Fibroblast of lung (primary cell): ENCODE measurements at places on chromosomes 13 and 19. TPM values are rescaled to one million over a fixed set of nuclear protein-coding genes. Genes with fewer than 3 reads are reported as not detected.
A peak's percentile ranks its signal among the peaks of the same experiment; 100 is the strongest.

Gene ZNF567
- polyA plus RNA-seq, result 4.3 and 5.6 TPM in 2 replicates

Gene ZNF98
- 0.18 TPM in 1 of 2 replicates, not detected in the other for polyA plus RNA-seq

Gene LYPD3
- 0.35 and 1.4 TPM in 2 replicates for polyA plus RNA-seq

Gene SIGLEC5
- not detected in 2 replicates for polyA plus RNA-seq

Gene OR10H1
- polyA plus RNA-seq, result not detected in 2 replicates

Gene ITGBL1
- polyA plus RNA-seq, result 87.4 and 137 TPM in 2 replicates

DNA sequence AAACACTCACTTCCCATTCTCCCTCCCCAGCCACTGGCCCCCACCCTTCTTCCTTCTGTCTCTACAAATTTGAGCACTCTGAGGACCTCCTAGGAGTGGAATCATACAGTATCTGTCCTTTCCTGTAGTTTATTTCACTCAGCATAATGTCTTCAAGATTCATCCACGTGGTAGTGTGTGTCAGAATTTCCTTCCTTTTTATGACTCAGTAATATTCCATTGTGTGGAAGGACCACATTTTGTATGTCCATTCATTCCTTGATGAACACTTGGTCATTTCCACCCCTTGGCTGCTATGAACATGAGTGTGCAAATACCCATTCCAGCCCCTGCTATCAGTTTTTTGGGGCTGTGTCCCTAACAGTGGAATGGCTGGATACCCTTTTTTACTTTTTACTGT lies 9.8 kb downstream of the KLF2 start:
- no peak for DNase-seq

GRCh38 chr13:26680572-26680971 lies 80.0 kb downstream of the GPR12 start:
- no peak for DNase-seq

GRCh38 chr13:107743526-107743925 lies 471.8 kb downstream of the LIG4 start:
- no peak for DNase-seq

DNA sequence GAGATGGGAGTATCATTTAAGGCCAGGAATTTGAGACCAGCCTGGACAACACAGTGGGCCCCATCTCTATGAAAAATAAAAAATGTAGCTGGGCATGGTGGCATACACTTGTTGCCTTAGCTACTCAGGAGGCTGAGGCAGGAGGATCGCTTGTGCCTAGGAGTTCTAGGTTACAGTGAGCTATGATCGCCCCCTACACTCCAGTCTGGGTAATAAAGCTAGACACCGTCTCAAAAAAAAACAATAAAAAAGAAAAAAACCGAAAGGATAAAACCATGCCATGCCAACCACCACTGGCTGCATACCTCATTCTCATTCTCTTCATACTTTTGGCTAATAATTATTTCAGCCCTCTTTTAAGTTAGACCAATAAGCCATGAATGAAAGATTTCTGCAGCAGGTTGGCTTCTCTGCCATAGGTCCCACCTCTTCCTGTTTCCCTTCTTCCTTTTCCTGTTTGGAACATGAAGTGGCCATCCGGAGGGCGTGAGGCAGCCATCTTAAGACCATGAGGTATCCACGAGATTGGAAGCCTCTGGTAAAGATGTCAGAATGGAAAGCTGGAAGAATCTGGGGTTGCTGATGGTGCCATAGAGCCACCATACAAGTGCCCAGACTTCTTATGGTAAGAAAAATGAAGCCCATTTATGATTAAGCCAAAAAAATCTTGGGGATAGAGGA lies 171.3 kb downstream of the CACNA1A start:
- DNase-seq, result no peak

DNA sequence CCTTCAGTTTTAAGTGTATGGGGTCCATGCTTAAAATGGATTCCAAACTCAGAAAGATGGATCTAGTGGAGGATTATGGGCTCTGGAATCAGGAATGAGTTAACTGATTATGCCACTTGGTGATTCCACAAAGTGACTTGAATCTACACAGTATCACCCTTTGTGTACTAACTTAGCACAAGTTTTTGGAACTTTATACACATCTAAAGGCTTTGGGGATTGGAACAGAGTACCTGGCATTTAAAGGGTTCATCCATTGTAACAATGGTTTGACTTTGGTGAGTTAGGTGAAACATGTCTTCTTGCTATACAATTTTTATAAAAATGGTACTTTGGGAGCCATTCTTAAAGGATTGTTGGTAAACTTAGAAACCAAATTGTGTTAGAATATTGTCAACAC lies 1.1 kb downstream of the RPL21 start:
- DNase-seq, result no peak

DNA sequence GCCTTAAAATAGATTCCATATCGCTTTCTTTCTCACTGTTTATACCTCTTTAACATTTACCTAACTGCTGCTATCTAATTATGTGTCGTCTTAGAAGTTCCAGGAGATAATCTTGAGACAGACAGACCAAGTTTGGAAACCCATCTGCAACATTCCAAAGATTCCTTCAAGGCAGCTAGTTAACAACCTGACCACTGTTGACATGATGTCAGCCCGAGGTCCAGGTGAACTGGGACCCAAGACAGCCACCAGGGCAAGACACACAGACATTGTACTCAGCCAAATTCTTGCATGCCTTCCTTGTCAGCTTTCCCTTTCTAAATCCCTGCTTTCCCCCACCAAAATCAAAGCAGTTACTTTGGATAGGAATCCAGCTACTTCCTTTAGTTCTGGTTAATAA lies 1476.5 kb upstream of the PRR20A start:
- no peak for DNase-seq

DNA sequence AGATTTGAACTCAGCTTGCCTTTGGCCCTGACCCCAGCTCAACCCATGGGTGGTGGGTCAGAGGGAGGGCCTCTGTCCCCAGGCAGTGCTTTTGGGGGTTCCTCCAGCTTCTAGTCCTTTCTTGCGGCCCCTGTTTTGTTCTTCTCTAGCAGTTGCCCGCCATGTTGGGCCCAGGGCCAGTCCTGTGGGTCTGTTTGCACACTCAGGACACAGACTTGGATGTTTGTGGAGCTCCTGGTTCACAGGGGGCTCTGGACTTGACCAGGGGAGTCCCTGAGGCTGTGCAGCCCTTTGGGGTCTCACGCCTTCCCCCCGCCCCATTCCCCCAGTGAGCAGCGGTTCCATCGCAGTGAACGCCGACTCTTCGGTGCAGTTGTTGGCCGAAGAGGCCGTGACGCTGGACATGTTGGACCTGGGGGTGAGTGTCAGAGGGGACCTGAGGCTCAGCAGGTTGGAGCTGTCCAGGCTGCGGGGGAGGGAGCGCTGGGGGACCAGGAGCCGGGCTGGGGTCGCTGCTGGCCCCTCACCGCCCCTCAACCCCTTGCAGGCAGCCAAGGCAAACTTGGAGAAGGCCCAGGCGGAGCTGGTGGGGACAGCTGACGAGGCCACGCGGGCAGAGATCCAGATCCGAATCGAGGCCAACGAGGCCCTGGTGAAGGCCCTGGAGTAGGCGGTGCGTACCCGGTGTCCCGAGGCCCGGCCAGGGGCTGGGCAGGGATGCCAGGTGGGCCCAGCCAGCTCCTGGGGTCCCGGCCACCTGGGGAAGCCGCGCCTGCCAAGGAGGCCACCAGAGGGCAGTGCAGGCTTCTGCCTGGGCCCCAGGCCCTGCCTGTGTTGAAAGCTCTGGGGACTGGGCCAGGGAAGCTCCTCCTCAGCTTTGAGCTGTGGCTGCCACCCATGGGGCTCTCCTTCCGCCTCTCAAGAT lies 2.5 kb downstream of the ATP5F1D start:
- DNase-seq, result peak; percentile 85

GRCh38 chr19:14406645-14407401 lies 12.3 kb downstream of the DDX39A start:
- no peak for DNase-seq

DNA sequence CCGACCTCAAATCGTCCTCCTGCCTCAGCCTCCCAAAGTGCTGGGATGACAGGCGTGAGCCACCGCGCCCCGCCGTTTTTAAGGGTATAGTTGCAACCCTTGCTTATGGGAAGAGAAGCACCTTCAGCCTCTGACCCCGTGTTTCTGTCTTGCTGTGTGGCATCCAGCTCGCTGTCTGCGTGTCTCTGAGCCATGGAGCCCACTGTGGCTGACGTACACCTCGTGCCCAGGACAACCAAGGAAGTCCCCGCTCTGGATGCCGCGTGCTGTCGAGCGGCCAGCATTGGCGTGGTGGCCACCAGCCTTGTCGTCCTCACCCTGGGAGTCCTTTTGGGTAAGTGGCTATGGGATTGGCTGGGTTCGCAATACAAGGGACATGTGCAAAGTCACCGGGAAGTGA lies 29.5 kb downstream of the TMPRSS9 start:
- no peak for DNase-seq

DNA sequence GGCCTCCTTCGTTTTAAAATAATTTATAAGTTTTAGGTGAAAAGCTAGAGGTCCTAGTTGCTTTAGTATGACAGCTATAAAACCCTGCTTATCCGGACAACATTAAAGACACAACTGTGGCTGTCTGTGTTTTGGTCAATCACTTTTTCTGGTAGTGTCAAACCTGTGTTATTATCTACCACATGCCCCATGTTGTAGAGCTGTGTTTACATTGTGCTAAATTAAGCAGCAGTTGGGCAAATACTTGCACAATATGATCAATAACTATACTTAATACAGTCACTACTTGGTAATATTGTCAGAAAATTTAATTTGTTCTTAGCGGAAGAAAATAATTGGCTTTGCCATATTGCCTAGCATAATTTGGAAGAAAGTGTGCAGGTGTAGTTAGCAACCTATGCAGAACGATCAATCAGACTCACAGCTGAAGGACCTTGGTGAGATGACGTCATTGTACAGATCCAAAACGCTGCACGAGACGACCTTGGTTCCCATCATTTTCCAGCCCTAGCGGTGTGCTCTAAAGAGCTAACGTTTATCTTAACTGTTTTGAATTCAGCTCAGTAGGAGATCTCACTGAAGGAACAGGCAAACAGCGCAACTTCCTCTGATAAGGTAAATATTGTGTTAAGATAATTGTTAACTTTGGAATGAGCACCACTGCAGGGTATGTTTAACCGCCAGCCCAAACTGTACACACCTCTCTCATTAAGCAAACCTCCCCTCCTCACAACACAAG lies 476.6 kb downstream of the IRS2 start:
- no peak for DNase-seq

- DNase-seq, result no peak
Measured at GRCh38 chr19:45474606-45475521, 7.1 kb downstream of the FOSB start.

DNA sequence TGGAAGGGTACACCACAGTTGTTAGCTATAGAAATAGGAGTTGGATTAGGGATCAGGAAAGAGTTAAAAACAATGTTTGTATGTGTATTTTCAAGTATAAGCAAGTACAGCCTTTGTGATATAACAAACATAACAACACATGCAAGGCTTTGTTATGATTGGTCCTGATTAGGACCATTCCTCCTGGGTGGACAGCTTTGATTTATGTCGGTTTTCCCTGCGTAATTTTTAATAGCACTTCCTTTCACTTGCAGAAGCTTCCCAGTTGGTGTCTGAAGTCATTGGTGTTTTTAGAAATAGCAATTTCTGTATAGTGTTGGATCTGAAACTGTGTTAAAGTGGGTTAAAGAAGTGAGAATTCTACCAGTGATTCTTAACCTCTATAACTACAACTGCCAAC lies 10.0 kb downstream of the FNDC3A start:
- no peak for DNase-seq

GRCh38 chr19:35278578-35279284 lies 3.6 kb upstream of the HAMP start:
- no peak for DNase-seq

DNA sequence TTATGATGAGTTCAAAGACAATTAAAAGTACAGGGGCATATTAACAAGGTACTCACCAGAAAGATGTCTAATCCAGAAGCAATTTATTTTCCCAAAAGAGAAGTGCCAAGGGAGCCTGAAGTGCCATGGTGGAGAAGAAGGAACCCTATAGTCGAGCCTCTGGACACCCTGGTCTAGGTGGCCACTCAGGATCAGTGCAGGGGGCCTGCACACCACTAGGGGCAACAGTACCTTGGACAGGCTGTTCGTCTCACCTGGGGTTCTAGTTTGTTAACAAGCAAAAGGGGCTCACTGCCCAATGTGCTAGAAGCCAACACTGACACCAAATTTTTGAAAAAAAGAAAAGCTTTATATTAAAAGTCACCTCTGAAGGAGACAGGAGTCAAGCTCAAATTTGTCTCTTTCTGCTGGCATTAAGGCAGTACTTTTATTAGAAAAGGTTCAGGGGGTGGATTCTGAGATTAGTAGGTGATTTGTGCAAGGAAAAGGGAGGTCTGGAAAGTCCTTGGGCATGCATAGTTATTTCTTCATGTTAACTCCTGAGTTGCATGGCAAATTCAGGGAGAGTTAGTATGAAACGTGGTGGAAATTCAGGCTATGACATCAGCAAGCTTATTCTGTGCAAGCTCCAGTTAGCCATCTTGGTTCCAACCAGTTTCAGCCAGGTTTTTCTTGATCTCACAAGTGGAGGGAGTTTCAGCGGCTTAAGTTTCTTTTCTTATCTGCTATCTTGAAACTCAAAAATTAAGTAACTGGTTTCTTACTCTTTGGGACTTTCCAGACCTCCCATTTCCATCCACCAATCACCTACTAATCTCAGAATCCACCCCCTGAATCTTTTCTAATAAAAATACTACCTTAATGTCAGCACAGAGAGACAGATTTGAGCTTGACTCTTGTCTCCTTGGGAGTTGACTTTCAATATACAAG lies 884 bp upstream of the CBY2 start:
- no peak for DNase-seq
